Immature natural killer cell (primary cell): ENCODE measurements at places on chromosomes 3 and 15.

DNA sequence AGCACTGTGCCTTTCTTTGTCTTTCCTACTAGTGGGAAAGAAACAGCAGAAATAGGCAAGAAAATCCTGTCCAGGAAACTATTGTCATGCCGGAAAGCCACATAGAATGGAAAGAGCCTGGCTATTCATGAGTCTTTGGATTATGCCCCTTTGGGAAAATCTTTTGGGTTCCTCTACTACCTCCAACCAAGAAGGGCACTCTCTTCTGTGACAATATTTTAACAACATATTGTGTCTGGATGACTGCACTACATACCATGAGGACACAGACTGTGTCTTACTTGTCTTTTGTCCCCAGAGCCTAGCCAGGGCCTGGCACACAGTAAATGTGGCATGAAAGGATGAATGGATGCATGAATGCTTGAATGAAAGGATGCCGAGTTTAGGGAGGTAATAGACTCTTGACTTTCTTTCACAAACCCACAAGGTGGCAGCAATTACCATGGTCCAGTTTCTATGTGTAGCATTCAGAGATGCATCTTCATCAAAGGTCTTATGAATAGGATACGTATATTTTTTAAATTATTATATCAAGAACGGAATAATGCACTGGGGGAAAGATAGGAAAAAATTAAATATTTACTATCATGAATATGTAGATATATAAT, 30.3 kb downstream of the ARL14 start:
- DNase-seq: peak; percentile 58

- DNase-seq: no peak
Observed at GRCh38 chr15:39860871-39861270, 59.2 kb downstream of the GPR176 start.

DNA sequence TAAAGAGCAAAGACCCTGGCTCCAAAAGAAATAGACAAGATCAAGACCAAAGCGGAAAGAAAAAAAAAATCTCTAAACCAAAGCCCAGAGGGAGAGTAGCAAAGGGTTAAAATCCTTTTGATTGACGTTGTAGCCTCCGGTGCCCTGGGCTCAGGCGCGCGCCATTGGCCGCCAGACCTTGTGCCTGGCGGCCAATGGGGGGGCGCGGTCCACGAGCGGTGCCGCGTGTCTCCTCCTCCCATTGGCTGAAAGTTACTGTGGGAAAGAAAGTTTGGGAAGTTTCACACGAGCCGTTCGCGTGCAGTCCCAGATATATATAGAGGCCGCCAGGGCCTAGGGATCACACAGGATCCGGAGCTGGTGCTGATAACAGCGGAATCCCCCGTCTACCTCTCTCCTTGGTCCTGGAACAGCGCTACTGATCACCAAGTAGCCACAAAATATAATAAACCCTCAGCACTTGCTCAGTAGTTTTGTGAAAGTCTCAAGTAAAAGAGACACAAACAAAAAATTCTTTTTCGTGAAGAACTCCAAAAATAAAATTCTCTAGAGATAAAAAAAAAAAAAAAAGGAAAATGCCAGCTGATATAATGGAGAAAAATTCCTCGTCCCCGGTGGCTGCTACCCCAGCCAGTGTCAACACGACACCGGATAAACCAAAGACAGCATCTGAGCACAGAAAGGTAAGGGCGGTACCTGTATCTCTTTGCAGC, at the start of gene HES1:
Gene HES1, plus strand, starts transcription at position 343 of the 713 bp plus-strand sequence. Its CDS starts 233 bp downstream, at position 576.
- DNase-seq: peak; percentile 43

DNA sequence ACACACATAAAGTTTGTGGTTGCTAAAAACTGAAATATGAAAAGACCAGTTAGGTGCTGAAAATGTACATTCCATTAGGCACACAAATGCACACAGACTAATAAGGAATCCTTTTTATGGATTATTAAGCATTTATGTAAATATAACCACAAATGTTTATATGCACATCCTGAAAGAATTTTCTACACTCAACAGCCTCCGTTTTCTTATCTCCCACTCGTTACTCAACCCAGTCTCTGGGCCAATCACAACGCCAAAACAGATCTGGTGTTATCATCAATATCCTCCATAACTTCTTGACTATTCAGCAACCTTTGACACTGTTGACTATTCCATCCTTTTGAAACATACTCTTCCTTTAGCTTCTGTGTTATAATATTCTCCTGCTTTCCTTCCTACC, 136.4 kb downstream of the ATP8B4 start:
- no peak for DNase-seq

DNA sequence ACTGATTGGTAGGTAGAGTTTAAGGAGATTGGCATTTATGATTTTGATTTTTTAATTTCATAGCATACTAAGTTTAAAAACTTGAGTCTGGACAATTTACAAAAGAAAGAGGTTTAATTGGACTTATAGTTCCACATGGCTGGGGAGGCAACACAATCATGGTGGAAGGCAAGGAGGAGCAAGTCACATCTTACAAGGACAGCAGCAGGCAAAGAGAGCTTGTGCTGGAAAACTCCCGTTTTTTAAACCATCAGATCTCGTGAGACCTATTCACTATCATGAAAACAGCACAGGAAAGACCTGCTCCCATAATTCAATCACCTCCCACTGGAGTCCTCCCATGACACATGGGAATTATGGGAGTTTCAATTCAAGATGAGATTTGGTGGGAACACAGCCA, 630.9 kb upstream of the NR2F2 start:
- DNase-seq: no peak

GRCh38 chr3:196270499-196270898, 17.0 kb downstream of the PCYT1A start:
- DNase-seq: no peak

- no peak for DNase-seq
Observed at GRCh38 chr3:43970920-43971319, 270.8 kb upstream of the TOPAZ1 start.
